ENCODE measurements at places on chromosomes 2 and 18. TPM values are rescaled to one million over a fixed set of nuclear protein-coding genes. Genes with fewer than 3 reads are reported as not detected.

DNA sequence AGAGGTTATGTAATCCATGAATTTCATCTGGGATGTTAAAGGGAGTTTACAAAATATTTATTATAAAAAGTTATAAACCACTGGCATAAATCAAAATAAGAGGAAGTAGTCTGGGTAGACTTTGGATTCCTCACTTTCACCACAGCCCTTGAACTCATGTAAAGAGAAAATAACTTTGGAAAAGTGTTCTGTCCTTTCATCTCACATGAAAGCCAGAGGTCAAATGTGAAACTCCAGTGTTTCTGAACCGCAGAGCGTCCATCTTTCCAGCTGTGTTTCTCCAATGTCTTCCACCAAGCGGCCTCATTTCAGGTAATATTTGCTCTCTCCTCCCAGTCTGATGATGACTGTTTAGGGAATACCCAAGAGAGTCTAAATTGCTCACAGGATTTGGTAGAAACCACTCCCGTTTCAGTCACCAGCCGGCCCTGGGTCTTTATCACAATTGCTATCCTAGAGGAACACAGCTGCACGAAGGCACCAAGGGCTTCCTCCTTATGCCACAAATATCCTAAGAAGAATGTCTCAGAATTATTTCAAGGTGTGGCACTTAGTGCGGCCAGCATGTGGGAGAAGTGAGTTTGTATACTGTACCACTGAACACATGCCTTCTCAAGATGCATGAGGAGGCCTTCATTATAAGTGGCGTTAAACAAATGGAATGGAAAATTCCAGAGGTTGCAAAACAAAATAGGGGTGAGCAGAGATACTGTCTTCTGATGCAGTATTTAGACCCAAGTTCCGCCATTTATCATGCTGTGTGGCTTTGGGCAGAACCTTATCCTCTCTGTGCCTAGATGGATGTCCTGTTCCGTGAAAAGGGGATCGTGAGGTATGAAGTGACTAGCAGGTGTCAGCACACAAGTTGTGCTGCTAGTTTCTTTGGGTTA, 63.8 kb downstream of the ACTR2 start:
- no peaks in the 10 kb centered on the region for H3K36me3 ChIP-seq
- H3K27ac ChIP-seq = no peak overlapping the region
- H3K27me3 ChIP-seq = no peaks in the 10 kb centered on the region

UGT1A8 gene
- not detected for total RNA-seq

DOK6 gene
- not detected for total RNA-seq

NEDD4L gene
- total RNA-seq = 5.3 TPM

GRCh38 chr2:235225261-235225660, 268.6 kb upstream of the AGAP1 start:
- H3K4me3 ChIP-seq = no peak overlapping the region
- H3K27ac ChIP-seq = no peak overlapping the region
- H3K4me1 ChIP-seq = no peaks in the 10 kb centered on the region
- H3K27me3 ChIP-seq = peaks cover 8% of the 10 kb centered on the region

- H3K4me3 ChIP-seq = no peak overlapping the region
- DNase-seq = no peak
- no peaks in the 10 kb centered on the region for H3K36me3 ChIP-seq
- H3K27me3 ChIP-seq = no peaks in the 10 kb centered on the region
- H3K27ac ChIP-seq = no peak overlapping the region
Observed at GRCh38 chr2:19203866-19204265, 154.6 kb downstream of the OSR1 start.

DNA sequence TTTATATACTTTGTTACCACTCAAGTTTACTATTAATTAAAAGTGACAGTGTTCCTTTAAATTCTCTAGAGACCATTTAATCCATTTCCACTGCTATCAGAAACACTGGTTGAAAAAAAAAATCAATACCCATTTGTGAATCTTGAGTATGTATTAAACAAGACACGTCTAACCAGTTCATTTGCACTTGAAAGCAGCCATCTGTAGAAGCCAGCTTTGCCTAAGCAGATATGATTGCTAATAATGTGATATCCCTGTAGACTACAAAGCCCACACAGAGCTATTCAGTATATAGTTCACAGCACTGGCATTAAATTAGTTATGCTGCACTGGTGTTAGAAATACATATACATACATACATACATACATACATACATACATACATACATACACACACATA, 111.8 kb upstream of the SP3 start:
- H3K36me3 ChIP-seq = peaks cover 10% of the 10 kb centered on the region
- DNase-seq = no peak
- no peak overlapping the region for H3K4me3 ChIP-seq
- H3K27me3 ChIP-seq = no peaks in the 10 kb centered on the region
- H3K4me1 ChIP-seq = no peaks in the 10 kb centered on the region

DNA sequence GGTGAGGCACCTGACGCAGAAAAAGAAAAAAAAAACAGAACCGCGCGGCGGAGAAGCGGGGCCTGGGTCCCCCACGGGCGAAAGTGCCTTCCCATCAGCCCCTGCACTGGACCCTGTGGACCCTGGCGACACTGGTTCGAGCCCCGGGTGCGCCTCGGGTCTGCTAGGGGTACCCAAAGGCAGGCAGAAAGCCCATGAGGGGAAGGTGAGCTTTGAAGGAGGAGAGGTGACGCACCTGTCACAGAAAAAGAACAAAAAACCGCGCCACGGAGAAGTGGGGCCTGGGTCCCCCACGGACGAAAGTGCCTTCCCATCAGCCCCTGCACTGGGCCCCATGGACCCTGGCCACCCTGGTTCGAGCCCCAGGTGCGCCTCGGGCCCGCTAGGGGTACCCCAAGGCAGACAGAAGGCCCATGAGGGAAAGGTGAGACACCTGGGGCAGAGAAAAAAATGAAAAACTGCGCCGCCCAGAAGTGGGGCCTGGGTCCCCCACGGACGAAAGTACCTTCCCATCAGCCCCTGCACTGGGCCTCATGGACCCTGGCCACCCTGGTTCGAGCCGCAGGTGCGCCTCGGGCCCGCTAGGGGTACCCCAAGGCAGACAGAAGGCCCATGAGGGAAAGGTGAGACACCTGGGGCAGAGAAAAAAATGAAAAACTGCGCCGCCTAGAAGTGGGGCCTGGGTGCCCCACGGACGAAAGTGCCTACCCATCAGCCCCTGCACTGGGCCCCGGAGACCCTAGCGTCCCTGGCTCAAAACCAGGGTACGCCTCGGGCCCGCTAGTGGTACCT, 227.4 kb downstream of the CCDC74A start:
- H3K27me3 ChIP-seq = no peaks in the 10 kb centered on the region
- H3K4me3 ChIP-seq = no peak overlapping the region
- H3K27ac ChIP-seq = no peak overlapping the region
- peaks cover 1% of the 10 kb centered on the region for H3K36me3 ChIP-seq
- no peaks in the 10 kb centered on the region for H3K4me1 ChIP-seq

CFC1 gene
- total RNA-seq = not detected

- no peak overlapping the region for H3K4me3 ChIP-seq
- H3K27me3 ChIP-seq = no peaks in the 10 kb centered on the region
- no peak overlapping the region for H3K27ac ChIP-seq
- no peaks in the 10 kb centered on the region for H3K4me1 ChIP-seq
- peaks cover 7% of the 10 kb centered on the region for H3K36me3 ChIP-seq
- DNase-seq = no peak
Observed at GRCh38 chr2:46002507-46002883, 294.7 kb upstream of the EPAS1 start.

SPATA3 gene
- not detected for total RNA-seq

RNF125 gene
- total RNA-seq = 11.4 TPM

GRCh38 chr2:82748653-82749052, 1710.4 kb downstream of the SUCLG1 start:
- H3K4me1 ChIP-seq = no peaks in the 10 kb centered on the region
- no peak overlapping the region for H3K27ac ChIP-seq
- no peak overlapping the region for H3K4me3 ChIP-seq
- H3K36me3 ChIP-seq = no peaks in the 10 kb centered on the region
- DNase-seq = no peak

GRCh38 chr2:210611466-210611865, 55.1 kb downstream of the CPS1 start:
- no peak overlapping the region for H3K4me3 ChIP-seq
- no peaks in the 10 kb centered on the region for H3K27me3 ChIP-seq
- no peak overlapping the region for H3K27ac ChIP-seq
- H3K36me3 ChIP-seq = no peaks in the 10 kb centered on the region
- no peak for DNase-seq
- H3K4me1 ChIP-seq = no peaks in the 10 kb centered on the region

NIFK gene
- 117 TPM for total RNA-seq

- H3K36me3 ChIP-seq = no peaks in the 10 kb centered on the region
- no peak overlapping the region for H3K27ac ChIP-seq
- peaks cover 13% of the 10 kb centered on the region for H3K4me1 ChIP-seq
- no peak overlapping the region for H3K4me3 ChIP-seq
Observed at GRCh38 chr2:54871457-54872107, 148.1 kb downstream of the EML6 start.

DNA sequence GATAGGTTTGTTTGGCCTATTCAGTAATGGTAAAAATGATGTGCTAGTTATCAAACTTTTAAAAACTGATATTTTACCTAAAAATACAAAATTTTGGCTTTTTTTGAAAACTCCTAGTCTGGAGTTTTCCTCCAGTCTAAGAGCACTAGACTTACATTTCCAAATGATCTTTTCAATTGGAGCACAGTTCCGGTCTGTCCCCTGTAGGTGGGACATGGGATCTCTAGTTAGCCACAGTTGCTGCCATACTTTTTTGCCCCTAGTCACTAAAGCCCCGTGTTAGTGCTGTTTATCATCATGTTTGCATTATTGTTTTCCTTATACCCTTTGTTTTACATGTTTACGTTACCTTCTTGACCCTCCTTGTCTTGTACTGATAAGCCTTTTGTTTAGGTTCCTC, 52.4 kb downstream of the RELCH start:
- no peaks in the 10 kb centered on the region for H3K27me3 ChIP-seq
- H3K36me3 ChIP-seq = peaks cover 16% of the 10 kb centered on the region
- H3K4me1 ChIP-seq = peaks cover 3% of the 10 kb centered on the region
- no peak for DNase-seq
- no peak overlapping the region for H3K4me3 ChIP-seq

GRCh38 chr2:232102380-232102779, 140.9 kb downstream of the DIS3L2 start:
- peaks cover 15% of the 10 kb centered on the region for H3K36me3 ChIP-seq
- no peaks in the 10 kb centered on the region for H3K4me1 ChIP-seq
- H3K27ac ChIP-seq = no peak overlapping the region
- no peak for DNase-seq
- no peaks in the 10 kb centered on the region for H3K27me3 ChIP-seq

GRCh38 chr18:69257861-69258458, 142.7 kb upstream of the DOK6 start:
- no peaks in the 10 kb centered on the region for H3K27me3 ChIP-seq
- no peak overlapping the region for H3K4me3 ChIP-seq
- no peaks in the 10 kb centered on the region for H3K36me3 ChIP-seq
- DNase-seq = no peak
- no peaks in the 10 kb centered on the region for H3K4me1 ChIP-seq

DNA sequence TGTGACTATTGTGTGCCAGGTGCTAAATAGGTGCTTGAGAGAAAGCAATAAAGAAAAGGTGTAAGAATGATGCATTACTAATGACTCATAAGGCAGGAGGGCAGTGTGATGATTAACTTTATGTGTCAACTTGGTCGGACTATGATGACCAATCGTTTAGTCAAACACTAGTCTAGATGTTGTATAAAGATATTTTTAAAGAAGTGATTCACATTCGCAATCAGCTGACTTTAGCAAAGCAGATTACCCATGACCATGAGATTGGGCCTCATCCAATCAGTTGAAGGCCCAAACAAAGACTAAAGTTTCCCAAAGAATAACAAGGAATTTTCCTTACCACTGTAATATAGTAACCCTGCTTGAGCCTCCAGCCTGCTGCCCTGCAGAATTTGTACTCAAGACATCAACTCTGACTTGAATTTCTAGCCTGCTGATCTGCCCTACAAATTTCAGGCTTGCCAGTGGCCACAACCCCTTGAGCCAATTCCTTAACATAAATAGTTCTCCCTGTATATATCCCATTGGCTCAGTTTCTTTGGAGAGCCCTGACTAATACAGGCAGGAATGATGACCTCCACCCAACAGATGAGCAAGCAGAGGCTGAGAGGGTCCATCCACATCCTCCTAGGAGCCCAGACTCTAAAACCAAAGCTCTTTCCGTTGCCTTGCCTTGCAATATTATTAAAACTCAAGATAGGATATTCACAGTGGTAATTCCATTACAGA, 132.6 kb downstream of the ACTR3 start:
- no peak overlapping the region for H3K27ac ChIP-seq
- peaks cover 2% of the 10 kb centered on the region for H3K27me3 ChIP-seq
- DNase-seq = no peak
- H3K4me3 ChIP-seq = no peak overlapping the region
- H3K36me3 ChIP-seq = no peaks in the 10 kb centered on the region
- H3K4me1 ChIP-seq = no peaks in the 10 kb centered on the region

DNA sequence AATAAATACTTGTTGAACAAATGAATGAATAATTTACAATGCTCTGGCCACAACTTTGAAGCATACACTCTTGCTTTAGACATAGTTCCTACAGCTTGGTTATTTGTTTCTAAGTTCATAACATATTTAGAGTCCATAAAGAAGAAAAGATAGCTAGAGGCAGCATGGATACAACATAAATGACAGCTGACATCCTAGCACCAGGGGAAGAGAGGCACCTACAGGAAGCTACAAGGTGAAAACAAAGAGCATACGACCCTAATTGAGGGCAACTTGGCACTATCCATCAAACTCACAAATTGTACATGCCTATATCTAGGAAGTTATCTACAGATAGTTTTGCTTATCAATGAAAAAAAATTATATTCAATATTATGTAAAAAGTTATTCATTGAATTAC, 88.9 kb downstream of the PLEKHM3 start:
- H3K4me1 ChIP-seq = no peaks in the 10 kb centered on the region
- no peaks in the 10 kb centered on the region for H3K36me3 ChIP-seq
- no peaks in the 10 kb centered on the region for H3K27me3 ChIP-seq
- no peak overlapping the region for H3K27ac ChIP-seq
- DNase-seq = no peak

THSD7B gene
- total RNA-seq = not detected

GRCh38 chr18:3117493-3118192, 102.1 kb downstream of the MYOM1 start:
- DNase-seq = no peak
- H3K36me3 ChIP-seq = no peaks in the 10 kb centered on the region
- H3K27me3 ChIP-seq = no peaks in the 10 kb centered on the region
- H3K4me3 ChIP-seq = no peak overlapping the region
- no peak overlapping the region for H3K27ac ChIP-seq

SERPINB3 gene
- total RNA-seq = not detected

GRCh38 chr2:72524071-72524470, 301.8 kb downstream of the EXOC6B start:
- H3K4me1 ChIP-seq = no peaks in the 10 kb centered on the region
- no peak overlapping the region for H3K4me3 ChIP-seq
- H3K27me3 ChIP-seq = no peaks in the 10 kb centered on the region
- no peak overlapping the region for H3K27ac ChIP-seq

LHCGR gene
- total RNA-seq = not detected

GRCh38 chr2:240469740-240470139, 34.3 kb downstream of the GPC1 start:
- H3K27me3 ChIP-seq = no peaks in the 10 kb centered on the region
- H3K27ac ChIP-seq = no peak overlapping the region
- H3K4me3 ChIP-seq = no peak overlapping the region
- H3K4me1 ChIP-seq = no peaks in the 10 kb centered on the region
- H3K36me3 ChIP-seq = peaks cover 10% of the 10 kb centered on the region
- DNase-seq = no peak

GRCh38 chr2:133324150-133324561, 244.1 kb downstream of the NCKAP5 start:
- no peak overlapping the region for H3K27ac ChIP-seq
- H3K36me3 ChIP-seq = no peaks in the 10 kb centered on the region
- H3K4me3 ChIP-seq = no peak overlapping the region
- no peak for DNase-seq
- no peaks in the 10 kb centered on the region for H3K27me3 ChIP-seq
